Lower leg skin (tissue), 4 donors: ENCODE measurements at places on chromosomes 12 and 14. TPM values are rescaled to one million over a fixed set of nuclear protein-coding genes. Genes with fewer than 3 reads are reported as not detected.

PSMA6 gene
- 96.9 TPM for total RNA-seq

MORN3 gene
- 2.3 TPM for total RNA-seq

PGF gene
- total RNA-seq = 22.3 TPM

WNT1 gene
- total RNA-seq = not detected

CHD8 gene
- total RNA-seq = 98.6 TPM

MYF5 gene
- not detected for total RNA-seq

CIROP gene
- total RNA-seq = not detected

DIO3 gene
- total RNA-seq = 2.4 TPM

LALBA gene
- total RNA-seq = not detected

PRIMA1 gene
- total RNA-seq = 2.6 TPM

ACRBP gene
- total RNA-seq = 8.6 TPM

IL25 gene
- total RNA-seq = not detected

NTN4 gene
- total RNA-seq = 19.8 TPM

FAM181A gene
- not detected for total RNA-seq

GUCY2C gene
- total RNA-seq = 0.45 TPM

PRICKLE1 gene
- 3.8 TPM for total RNA-seq

CDK17 gene
- total RNA-seq = 41.9 TPM

COX8C gene
- total RNA-seq = not detected

KCNJ8 gene
- 2.2 TPM for total RNA-seq

ACACB gene
- 19.6 TPM for total RNA-seq

GARIN6 gene
- total RNA-seq = not detected

SERPINA6 gene
- total RNA-seq = not detected

KRT77 gene
- total RNA-seq = 264 TPM

HPD gene
- not detected for total RNA-seq

TAS2R42 gene
- total RNA-seq = not detected

BCL2L14 gene
- total RNA-seq = not detected

HSPB8 gene
- 139 TPM for total RNA-seq

TNFAIP2 gene
- 8.2 TPM for total RNA-seq

MSI1 gene
- 0.39 TPM for total RNA-seq

SUOX gene
- total RNA-seq = 14.8 TPM

NRIP2 gene
- 1.2 TPM for total RNA-seq

C1S gene
- total RNA-seq = 187 TPM

GPR135 gene
- total RNA-seq = 3.5 TPM

NOXRED1 gene
- total RNA-seq = 0.56 TPM

HEATR5A gene
- total RNA-seq = 11.6 TPM

CBLN3 gene
- total RNA-seq = 0.88 TPM

YBX3 gene
- 576 TPM for total RNA-seq

ASCL1 gene
- not detected for total RNA-seq

RPGRIP1 gene
- 0.21 TPM for total RNA-seq

KRT83 gene
- 2.1 TPM for total RNA-seq

LHX5 gene
- total RNA-seq = not detected

VPS37B gene
- 42.3 TPM for total RNA-seq

SIRT4 gene
- 3.1 TPM for total RNA-seq

INF2 gene
- total RNA-seq = 121 TPM

NKX2-8 gene
- 2.9 TPM for total RNA-seq

ADAM21 gene
- total RNA-seq = 0.13 TPM

SERPINA1 gene
- total RNA-seq = 3.9 TPM

SLC24A4 gene
- total RNA-seq = 0.08 TPM

SMCO2 gene
- not detected for total RNA-seq

GALNT4 gene
- 2.4 TPM for total RNA-seq

HSPA2 gene
- total RNA-seq = 165 TPM

KRT82 gene
- total RNA-seq = 10.3 TPM

WASHC3 gene
- total RNA-seq = 33.5 TPM

TEX22 gene
- total RNA-seq = not detected

DACT1 gene
- 4.3 TPM for total RNA-seq
